Fibroblast of skin of abdomen (primary cell): ENCODE measurements at places on chromosomes 6 and 20.

- no peak for DNase-seq
Observed at GRCh38 chr6:28368522-28368921, 18.8 kb downstream of the ZKSCAN3 start.

- no peak for DNase-seq
Observed at GRCh38 chr6:140271759-140272377, 897.4 kb upstream of the CITED2 start.

GRCh38 chr20:37376324-37376723 lies 30.4 kb downstream of the SRC start:
- DNase-seq = no peak

- DNase-seq = no peak
Observed at GRCh38 chr20:10978019-10978702, 304.4 kb upstream of the JAG1 start.
